SJSA1 (cell line): ENCODE measurements at places on chromosomes 7 and 10. TPM values are rescaled to one million over a fixed set of nuclear protein-coding genes. Genes with fewer than 3 reads are reported as not detected.

CLCN1 gene
- not detected in 2 replicates for total RNA-seq

DNA sequence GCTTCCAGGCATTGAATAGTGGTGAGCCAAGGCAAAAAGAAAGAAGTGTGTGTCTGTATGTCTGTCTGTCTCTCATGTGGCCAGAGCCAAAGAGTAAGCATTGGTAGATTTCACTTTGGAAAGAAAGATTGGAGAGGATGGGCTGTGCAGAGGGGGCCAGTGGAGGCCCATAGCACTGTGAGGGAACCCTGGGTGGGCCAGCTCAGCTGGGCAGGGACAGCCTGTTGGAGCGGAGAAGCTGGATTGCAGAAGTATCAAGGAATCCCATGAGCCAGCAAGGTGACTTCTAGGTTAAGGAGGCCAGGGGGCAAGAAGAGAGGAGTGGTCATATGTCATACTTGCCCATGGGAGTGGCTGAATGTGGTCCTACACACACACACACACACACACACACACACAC, 1.5 kb upstream of the GRID1 start:
- peak; percentile 25 for DNase-seq
- H3K36me3 ChIP-seq: no peaks in the 10 kb centered on the region
- no peak overlapping the region for H3K27ac ChIP-seq

DNA sequence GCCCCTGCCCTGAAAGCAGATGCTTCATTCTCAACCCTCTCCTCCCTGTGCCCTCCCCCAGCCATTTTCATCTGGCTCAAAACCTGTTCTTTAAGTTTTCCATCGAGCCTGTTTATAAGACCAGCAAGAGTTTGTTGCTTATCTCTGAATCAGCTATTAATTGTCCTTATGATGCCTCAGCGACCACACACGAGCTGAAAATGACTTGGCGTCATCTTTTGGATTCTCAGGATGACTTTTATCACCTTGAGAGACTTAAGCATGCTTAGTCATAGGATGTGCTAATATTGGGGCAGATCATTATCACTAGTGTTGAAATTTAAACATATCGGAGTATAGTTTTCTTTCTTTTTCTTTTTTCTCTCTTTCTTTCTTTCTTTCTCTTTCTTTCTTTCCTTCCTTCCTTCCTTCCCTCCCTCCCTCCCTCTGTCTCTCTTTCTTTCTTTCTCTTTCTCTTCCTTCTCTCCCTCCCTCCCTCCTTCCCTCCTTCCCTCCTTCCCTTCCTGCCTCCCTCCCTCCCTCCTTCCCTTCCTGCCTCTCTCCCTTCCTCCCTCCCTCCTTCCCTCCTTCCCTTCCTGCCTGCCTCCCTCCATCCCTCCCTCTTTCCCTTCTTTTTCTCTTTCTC, 184.5 kb downstream of the PHTF2 start:
- no peak overlapping the region for H3K4me3 ChIP-seq
- no peak overlapping the region for H3K27ac ChIP-seq
- no peaks in the 10 kb centered on the region for H3K36me3 ChIP-seq
- H3K27me3 ChIP-seq: no peaks in the 10 kb centered on the region
- peaks cover 7% of the 10 kb centered on the region for H3K4me1 ChIP-seq

PRDX3 gene
- 304 and 376 TPM in 2 replicates for total RNA-seq

ZPBP gene
- not detected in 2 replicates for total RNA-seq

NEUROD6 gene
- total RNA-seq: not detected in 2 replicates

EN2 gene
- 0.11 TPM in 1 of 2 replicates, not detected in the other for total RNA-seq

WDR86 gene
- 0.39 and 0.72 TPM in 2 replicates for total RNA-seq

DNA sequence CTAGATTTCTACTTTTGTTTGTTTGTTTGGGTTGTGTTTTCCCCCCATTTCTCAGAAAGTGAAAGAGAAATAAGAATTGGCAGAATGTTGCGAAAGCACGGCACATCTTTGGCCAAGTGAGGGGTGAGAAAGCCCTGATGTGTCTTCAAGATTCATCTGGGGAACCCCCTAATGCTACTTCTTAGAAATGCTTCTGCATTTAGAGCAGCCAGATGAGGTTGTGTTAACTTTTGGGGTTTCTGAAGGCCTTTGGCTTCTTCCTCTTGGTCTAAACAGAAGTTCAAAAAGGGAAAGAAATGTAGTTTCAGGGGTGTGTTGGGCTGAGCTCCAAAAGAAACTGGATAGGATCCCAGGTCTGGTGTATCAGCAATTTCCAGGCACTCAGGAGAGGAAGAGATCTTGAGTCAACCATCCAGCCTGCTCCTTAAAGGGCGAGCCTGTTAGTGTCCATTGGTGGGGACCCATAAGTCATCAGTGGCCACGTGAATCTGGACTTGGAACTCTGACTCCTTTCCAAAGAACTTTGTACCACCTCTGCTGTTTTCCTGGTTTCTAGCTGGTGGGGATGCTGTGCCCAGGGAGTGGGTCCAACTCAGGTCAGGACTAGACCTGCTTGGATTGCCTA, 6.5 kb downstream of the DUSP5 start:
- 0 out of 2 replicates have a peak overlapping the region, but pooled peaks have one; percentile 1 for H3K4me3 ChIP-seq
- peak overlapping the region; percentile 66 for H3K27ac ChIP-seq
- peaks cover 63% of the 10 kb centered on the region for H3K36me3 ChIP-seq
- H3K27me3 ChIP-seq: no peaks in the 10 kb centered on the region

DNA sequence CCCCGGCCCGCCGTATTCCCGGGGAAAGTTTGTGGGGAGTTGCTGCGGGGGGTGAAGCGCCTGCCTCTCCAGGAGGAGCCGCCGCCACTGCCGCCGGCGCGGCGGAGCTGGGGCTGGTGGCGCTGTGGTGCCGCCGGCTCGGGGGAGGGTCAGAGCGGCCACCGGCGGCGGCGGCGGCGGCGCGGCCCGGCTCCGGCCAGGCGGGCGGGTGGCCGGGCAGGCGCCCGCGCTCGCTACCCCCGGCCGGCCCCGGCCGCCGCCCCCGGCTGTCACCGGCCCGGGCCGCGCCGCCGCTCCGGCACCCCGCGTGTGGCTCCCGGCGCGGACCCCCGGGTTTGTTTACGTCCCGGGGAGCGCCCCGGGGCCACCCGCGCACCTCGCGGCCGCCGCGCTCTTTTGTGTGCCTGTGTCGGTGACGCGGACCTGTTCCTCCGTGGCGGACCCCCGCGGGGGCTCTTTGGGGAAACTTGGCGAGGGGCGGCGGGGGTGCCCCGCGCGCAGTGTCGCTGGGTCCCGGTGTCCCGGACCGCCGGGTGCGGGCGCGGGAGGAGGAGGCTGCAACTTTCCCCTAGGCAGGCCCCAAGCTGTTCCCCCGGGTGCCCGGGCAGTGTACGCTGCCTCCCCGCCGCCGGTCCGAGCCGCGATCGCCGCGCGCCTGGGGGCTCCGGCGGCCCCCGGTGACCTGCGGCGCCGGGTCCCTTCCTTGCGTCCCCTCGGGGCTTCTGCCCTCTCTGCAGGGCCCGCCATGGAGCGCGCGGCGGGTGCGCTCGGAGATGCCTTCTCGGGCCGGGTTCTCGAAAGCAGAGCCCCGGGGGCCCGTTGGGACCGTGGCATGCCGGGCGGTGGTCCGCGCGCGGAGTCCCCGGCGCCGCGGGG, 593 bp upstream of the CUX1 start:
- DNase-seq: no peak
- peaks cover 35% of the 10 kb centered on the region for H3K4me1 ChIP-seq
- H3K4me3 ChIP-seq: peak overlapping the region; percentile 90
- peaks cover 12% of the 10 kb centered on the region for H3K36me3 ChIP-seq
- H3K27ac ChIP-seq: 0 out of 2 replicates have a peak overlapping the region, but pooled peaks have one; percentile 32

GRCh38 chr10:103877861-103878260, 22.5 kb upstream of the SH3PXD2A start:
- no peaks in the 10 kb centered on the region; the same call in 1 of the 2 replicates for H3K36me3 ChIP-seq
- no peak overlapping the region for H3K27ac ChIP-seq
- no peaks in the 10 kb centered on the region for H3K27me3 ChIP-seq
- DNase-seq: no peak
- H3K4me3 ChIP-seq: no peak overlapping the region
- no peaks in the 10 kb centered on the region for H3K4me1 ChIP-seq

GRCh38 chr7:150408393-150409299, 29.5 kb downstream of the ZNF775 start:
- no peak overlapping the region for H3K4me3 ChIP-seq
- peaks cover 27% of the 10 kb centered on the region for H3K4me1 ChIP-seq
- H3K27ac ChIP-seq: no peak overlapping the region
